ENCODE measurements at places on chromosomes 13 and 19. TPM values are rescaled to one million over a fixed set of nuclear protein-coding genes. Genes with fewer than 3 reads are reported as not detected.

Gene LHB
- total RNA-seq: not detected

Gene ZNF558
- total RNA-seq: 7.7 TPM

Gene CEACAM3
- total RNA-seq: not detected

Gene SMIM17
- total RNA-seq: 0.19 TPM

Gene ZFP28
- 3.4 TPM for total RNA-seq

Gene DNAAF3
- total RNA-seq: 4.5 TPM

Gene ZNF823
- 2.3 TPM for total RNA-seq

Gene ZNF606
- 1.9 TPM for total RNA-seq

Gene CYP4F22
- 0.08 TPM for total RNA-seq
